ENCODE measurements at places on chromosomes 4 and X.

DNA sequence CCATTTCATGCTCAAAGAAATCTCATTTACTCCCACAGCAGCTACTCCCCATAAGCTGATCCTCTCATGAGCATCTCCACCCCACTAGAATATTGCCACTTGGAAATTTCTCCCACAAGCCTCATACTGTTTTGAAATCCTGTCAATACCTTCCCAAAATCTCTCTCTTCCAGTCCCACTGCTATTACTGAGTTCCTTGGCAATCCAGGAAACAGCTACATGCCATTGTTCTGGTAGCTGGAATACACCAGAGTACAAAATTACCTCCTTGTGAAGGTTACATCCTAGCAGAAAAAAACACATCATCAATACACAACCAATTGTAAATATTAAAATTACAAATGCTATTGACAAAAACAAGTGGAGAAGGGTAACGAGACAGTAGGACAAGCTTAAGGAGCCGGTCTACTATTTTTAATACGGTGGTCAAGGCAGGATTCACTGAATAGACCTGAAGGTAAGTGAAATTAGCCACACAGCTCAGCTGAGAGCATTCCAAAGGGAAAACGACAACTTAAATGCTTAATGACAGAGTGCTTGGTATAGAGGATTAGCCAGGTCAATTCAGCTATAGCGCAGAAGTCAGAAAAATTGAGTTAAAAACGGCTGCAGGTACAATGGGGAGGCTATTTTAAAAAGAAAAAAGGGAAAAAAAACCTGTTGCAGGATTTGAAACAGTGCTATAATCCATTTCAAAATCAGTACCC is 6.4 kb downstream of the RPL9 start:
- DNase-seq: no peak

DNA sequence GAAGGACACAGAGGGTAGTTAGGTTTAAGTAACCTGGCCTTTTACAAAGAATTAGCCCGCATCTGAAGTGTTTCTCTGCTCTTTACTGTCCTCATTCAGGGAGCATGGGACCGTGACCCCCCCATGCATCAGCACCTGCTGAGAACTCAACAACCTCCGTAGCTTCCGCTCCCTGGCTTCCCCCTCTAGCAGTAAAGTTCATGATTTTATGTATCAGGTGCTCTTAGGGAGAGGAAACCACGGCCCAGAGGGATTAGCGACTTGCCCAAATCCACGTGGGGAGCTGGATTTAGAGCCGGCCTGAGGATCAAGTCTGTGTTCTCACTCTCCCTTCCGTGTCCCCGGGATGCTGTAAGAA is 284.6 kb upstream of the GATB start:
- no peak for DNase-seq

- DNase-seq: peak; percentile 84
Measured at GRCh38 chr4:577499-578450, 1.7 kb upstream of the TMEM271 start.

DNA sequence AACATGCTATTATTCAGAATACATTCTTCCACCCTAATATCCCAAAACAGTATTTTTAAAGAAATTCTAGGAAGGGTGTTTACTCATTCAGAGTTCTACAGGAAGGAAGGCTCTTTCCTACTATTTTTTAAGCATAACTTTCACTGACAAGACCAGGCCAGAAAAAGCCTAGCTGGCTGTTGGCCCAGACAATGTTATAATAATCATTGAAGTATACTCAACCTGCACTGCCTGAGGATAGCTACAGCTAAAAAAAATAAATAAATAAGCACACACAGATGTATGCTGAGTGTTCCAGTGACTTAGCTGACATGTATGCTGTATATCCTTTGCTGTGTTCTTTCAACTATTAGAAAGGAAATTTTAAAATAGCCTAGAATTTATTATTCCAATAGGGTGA is 145.8 kb upstream of the SPRY1 start:
- DNase-seq: no peak

GRCh38 chr4:175951794-175952193 is 113.8 kb upstream of the WDR17 start:
- DNase-seq: no peak

GRCh38 chr4:74338792-74339333 is 26.1 kb upstream of the EREG start:
- DNase-seq: no peak

DNA sequence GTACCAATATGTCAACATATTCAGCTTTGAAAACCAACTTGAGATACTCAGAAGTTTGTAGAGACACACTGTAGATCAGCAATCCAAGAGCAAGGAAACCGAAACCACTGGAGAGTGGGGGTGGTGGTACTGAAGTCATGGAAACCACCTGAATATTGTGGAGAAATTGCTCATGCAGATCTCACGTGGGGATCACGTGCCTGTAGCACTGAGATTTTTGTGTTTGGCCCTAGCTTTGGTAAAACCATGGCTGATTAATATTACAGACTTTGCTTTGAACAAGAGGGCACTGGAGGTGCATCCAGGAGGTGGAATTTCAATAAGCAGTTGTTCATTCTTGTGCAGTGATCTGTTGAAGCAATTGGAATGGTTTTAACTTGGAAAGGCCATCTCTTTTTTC is 47.2 kb downstream of the GBA3 start:
- no peak for DNase-seq
